ENCODE measurements at places on chromosomes 7 and 10.

- no peak for DNase-seq
Measured at GRCh38 chr10:71782221-71782916, 9.0 kb upstream of the VSIR start.

- DNase-seq: no peak
Measured at GRCh38 chr10:88116481-88116880, 253.1 kb downstream of the PTEN start.

GRCh38 chr7:118629898-118630438, 405.5 kb downstream of the ANKRD7 start:
- no peak for DNase-seq

DNA sequence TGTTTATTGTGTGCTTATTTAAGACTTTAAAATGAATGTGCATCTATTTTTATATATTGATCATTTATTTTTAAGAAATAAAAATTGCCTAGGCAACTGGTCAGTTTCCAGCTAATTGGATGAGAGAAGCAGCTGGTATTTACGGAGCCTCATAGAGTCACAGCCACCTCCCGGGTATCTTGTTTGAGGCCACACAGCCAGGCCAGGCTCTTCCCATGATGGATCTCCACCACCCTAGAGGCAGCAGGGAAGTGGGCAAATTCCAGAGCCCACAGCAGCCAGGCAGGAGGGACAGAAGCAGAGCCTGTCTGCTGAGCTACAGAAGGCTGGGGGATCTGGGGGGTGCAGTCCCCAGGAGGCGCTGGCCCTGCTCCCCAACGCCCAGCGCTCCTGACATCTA, 61.6 kb downstream of the CLEC2L start:
- no peak for DNase-seq

DNA sequence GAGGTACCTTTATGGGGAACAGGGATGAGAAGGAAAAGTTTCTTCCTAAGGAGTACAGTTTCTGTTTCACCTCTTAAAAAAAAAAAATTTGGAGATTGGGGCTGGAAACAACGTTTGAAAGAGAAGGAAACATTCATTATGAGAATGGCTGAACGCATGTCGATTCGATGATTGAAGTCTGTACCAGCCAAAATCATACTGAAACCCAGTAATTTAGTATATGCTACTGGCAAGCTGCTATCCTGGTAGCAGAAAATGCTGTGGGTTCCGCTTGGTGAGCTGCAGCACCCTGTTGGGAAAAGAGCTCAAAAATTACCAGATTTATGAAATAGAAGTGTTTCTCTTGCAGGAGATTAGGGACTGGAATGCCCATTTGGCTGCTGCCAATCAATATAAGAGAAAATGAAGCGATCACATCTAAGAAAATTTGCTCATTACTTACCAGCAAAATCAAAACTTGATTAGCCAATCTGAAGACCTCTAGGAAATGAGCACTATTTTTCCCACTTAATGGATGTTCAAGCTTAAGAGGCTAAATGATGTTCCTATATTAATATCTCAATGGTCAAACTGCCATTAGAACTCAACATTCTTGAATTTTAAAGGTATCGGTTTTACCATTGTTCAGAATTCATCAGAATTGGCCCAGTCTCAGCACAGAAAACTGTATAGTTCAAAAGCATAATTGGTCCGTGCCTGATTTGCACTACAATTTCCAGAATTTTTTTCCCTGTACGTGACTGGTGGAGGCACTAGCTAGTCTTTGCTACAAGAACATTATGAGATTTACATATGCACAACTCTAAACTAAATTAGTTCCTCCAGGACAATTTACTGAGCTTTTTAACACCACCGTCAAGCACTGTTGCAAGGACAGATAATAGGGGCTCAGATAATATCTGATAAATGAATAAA, 1.2 kb upstream of the ITGB1 start:
- DNase-seq: no peak

GRCh38 chr10:130363051-130363450, 226.9 kb downstream of the GLRX3 start:
- no peak for DNase-seq

DNA sequence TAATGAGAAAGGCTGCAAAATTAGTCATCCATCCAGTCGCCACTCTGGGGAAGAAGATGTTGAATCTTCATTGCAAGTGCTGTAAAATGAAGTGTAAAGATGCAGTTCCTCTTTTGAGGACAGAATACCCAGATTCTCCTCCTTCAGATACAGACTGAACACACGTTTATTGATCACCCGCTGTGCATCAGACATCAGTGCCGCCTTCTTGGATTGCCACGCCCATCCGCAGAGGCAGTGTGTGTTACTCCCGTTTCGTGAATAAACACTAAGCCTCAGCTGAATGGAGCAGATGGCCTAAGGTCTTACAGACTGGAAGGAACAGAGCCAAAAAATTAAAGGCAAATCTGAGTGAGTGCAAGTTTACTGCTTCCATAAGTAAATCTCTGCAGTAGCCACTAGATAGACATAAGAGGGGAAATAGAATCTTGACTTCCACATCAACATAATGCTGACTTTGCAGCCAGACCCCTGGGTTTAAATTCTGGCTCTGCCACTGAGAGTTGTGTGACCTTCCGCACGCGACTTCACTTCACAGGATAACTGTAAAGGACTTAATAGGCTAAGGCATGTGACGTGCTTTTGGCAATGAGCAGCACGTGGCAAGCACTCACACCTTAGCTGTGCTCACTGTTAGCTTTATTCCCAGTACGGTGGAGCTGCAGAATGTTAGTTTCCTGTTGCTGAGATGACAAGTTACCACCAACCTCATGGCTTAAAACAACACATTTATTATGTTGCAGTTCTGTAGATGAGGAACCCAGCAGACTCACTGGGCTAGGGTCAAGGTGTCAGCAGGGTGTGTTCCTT, 285.9 kb downstream of the CELF2 start:
- no peak for DNase-seq

DNA sequence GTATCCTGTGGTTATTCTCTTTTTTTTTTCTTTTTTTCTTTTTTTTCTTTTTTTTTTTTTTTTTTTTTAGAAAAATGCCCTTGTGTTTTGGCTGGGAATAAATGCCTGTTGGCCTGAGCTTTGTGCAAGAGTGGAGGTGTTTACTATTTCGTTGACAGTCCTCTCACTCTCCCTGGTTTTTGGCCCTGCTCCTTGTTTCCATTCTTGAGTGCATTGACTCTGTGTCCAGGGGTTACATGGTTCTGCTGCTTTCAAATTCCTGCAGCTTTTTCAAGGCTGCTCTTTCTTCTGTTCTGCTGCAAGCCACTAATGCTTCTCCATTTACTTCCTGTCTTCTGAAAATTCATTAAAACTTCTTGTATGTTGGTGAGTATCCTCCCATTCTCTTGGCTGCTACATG, 59.7 kb upstream of the TBX20 start:
- no peak for DNase-seq

GRCh38 chr7:48089046-48090003, at the start of gene UPP1:
Gene UPP1 (plus strand): TSS chr7:48089265. CDS start chr7:48094784, 5,519 bp downstream.
- DNase-seq: no peak

- no peak for DNase-seq
Measured at GRCh38 chr7:70695795-70696083, 436.2 kb upstream of the GALNT17 start.

DNA sequence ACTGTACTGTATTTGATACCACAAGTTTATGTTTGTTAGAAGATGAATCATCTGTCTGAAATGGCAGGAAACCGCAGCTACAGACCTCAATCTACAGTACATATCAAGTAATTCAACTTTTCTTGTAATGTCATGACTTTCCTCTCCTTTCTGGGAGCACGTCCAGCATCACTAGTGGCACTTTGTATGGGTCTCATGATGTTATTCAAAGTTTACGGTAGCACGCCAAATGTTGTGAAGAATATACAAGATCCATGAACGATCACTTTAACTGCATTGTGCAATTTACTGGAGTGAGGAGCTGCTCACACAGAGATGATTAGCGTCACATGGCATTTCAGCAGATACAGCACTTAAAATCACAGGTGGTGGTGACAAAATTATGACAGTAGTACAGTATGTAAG, 257.8 kb upstream of the GNAI1 start:
- DNase-seq: no peak

DNA sequence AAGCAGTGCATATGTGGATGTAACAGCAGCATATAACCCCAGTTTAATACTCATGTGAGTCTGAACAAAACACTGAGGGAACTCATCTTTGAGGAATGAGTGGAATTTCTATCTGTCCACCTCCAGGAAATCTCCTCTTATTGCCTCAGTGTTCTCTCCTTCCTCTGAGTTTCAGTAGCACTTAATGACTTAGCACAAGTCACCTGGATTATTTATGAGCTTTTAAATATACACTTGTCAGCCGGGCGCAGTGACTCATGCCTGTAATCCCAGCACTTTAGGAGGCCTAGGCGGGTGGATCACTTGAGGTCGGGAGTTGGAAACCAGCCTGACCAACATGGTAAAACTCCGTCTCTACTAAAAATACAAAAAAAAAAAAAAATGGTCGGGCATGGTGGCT, 4.3 kb downstream of the LRRC20 start:
- DNase-seq: no peak

DNA sequence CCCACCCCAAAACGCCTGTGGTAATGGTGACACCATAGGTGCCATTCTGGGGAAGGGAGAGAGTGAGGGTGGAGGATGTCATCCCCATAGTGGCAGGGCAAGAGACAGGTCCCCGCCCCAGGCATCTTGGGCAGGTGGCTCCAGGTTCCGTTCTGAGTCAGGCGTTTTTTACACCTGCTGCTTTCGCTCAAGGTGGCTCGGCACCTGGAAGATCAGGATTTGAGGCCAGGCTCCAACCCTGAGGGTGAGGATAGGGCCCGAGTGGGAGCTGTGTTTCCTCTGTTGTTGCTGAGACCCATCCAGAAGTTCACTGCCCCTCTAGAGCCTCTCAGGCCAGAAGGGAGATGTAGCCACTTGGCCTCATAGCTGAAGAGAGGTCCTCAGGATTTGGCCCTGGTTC, 36.6 kb upstream of the DUSP5 start:
- no peak for DNase-seq

- no peak for DNase-seq
Measured at GRCh38 chr10:59879363-59879913, 26.9 kb downstream of the CCDC6 start.

DNA sequence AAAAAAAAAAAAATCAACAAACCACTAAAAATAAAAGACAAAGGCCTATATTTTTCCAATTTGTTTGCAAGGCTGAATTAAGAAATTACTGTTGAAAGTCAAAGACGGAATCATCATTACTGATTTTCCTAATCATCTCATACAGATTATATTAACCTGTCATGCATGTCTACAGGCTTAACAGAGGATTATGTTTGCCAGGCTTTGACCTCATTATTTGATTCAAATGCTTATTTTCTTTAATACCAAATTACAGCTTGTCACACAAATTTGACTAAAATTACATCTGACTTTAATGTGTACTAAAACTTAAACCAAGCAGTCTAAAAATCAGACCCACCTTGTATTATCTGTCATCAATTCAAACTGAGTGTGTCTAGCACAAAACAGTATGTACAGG, 21.2 kb downstream of the KIF5B start:
- no peak for DNase-seq

GRCh38 chr7:35280902-35281301, 27.0 kb upstream of the TBX20 start:
- no peak for DNase-seq

- no peak for DNase-seq
Measured at GRCh38 chr10:103983367-103983911, 16.5 kb downstream of the SLK start.

- DNase-seq: no peak
Measured at GRCh38 chr10:16943295-16944285, 126.4 kb upstream of the RSU1 start.

- DNase-seq: no peak
Measured at GRCh38 chr7:25537662-25538375, 309.5 kb upstream of the NPVF start.

- no peak for DNase-seq
Measured at GRCh38 chr10:104424719-104425118, 71.1 kb downstream of the CFAP58 start.

DNA sequence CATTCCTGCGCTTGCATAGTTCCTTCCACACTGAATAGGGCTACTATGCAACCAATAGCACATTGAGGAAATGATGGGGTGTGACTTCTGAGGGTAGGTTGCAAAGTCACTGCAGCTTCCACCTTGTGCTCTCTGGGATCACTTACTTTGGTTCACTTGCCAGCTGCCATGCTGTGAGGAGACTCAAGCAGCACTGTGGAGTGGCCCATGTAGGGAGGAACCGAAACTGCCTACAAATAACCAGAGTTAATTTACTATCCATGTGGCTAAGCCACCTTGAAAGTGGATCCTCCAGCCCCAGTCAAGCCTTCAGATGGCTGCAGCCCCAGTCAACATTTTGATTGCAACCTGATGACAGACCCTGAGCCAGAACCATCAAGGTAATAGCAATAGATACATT, 64.3 kb downstream of the FAM204A start:
- no peak for DNase-seq

GRCh38 chr7:111765751-111766643, 203.7 kb upstream of the IMMP2L start:
- DNase-seq: no peak

DNA sequence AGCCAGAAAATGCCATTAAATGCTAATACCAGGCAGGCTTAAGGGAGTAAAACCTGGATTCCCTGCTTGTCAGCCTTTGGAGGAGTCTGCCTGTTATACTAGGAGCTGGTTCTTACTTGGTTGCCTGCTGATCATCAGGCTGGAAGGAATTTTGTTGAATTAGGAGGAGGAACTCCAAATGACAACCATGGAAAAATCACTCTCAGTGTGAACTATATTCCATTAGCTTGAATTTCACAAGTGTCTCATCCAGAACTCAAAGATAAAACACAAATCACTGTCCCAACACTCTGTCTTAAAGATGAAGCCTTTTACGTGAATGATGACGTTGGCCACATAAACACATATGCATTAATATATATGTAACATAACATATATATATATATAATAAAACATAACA, 238.9 kb upstream of the PLXDC2 start:
- DNase-seq: no peak

DNA sequence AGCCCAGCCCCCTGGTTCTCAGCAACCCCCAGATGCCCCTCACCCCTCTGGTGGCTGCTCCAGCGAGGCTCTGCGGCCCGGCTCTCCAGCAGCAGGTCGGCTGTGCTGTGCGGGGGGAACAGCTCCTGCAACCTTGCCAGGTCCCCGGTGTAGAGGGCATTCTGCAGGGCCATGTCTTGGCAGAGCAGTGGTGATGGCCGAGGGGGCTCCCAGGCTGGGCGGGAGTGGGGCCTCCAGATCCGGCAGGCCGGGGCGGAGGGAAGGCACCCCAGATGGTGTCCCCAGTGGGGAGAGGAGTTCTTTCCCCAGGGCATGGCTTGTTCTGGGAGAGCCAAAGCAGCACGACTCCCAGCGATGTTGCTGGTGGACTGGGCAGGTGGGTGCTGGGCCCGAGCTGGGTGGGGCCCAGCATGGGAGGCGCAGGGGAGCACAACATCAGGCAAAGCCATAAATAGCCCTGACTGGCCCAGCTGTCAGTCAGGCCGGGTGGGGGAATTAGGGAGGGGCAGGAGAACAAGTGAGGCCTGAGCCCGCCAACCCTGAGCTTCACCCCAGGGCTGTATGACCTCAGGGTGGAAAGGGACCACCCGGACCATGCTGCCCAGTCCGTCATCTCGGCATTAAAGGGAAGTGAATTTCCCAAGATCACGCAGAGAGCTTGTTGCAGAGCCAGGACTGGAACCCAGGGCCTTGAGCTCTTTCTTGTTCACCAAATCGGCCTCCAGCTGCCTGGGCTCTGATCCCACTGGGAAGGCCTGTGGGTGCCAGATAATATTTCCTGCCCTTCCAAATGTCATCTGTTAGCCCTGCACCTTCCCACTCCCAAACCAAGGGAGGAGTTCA, 580 bp upstream of the ASB10 start:
- DNase-seq: no peak

Measured in NCI-H2081 treated with DMSO at 0.1 percent for 48 hours (cell line).